PC-9 (cell line): ENCODE measurements at places on chromosomes 5 and 9.

- DNase-seq, result no peak
These were observed 369.6 kb upstream of the SEMA6A start for GRCh38 chr5:116944183-116944582.

DNA sequence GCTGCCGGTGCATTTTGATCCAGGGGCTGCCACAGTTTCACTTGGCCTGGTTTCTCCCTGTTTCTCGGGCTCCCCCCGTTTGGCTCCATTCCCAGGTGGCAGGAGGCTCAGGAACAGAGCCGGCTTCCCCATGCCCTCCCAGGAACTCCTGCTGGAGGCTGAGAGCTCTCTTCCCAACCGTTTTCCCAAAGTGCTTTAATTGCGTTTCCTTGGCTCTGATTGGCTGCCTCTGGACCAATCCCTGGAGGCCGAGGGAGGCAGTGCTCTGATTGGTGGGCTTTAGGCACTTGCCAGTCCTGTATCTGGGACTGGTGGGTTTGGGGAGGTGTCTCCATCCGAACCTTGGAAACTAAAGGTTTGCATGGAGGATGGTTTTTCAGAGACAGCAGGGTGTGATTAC, 4.9 kb downstream of the TSPAN17 start:
- no peak for DNase-seq

- DNase-seq, result no peak
These were observed 149.6 kb upstream of the C9orf72 start for GRCh38 chr9:27722866-27723265.

- DNase-seq, result no peak
These were observed 709 bp upstream of the SH3PXD2B start for GRCh38 chr5:172455087-172455381.

DNA sequence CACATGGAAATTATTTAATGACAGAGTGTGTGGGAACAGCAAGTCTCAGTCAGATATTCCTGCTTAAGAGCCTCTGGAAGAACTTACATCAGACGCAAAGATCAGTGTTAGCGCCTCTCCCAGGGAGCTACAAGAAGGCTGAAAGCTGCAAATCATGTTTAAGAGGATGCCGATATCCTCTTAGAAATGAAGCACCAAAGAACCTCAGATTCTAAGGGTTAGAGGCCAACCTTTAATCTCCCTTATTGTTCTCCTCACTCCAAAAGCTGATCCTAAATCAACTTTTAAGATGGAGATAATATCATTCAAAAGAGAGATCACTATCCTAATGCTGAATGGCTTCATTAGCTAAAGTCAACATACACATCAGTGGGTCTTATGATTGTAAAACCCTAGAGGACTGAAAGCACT, 160.6 kb downstream of the NFIB start:
- no peak for DNase-seq

- DNase-seq, result no peak
These were observed 96.5 kb downstream of the DAPK1 start for GRCh38 chr9:87594194-87594593.

DNA sequence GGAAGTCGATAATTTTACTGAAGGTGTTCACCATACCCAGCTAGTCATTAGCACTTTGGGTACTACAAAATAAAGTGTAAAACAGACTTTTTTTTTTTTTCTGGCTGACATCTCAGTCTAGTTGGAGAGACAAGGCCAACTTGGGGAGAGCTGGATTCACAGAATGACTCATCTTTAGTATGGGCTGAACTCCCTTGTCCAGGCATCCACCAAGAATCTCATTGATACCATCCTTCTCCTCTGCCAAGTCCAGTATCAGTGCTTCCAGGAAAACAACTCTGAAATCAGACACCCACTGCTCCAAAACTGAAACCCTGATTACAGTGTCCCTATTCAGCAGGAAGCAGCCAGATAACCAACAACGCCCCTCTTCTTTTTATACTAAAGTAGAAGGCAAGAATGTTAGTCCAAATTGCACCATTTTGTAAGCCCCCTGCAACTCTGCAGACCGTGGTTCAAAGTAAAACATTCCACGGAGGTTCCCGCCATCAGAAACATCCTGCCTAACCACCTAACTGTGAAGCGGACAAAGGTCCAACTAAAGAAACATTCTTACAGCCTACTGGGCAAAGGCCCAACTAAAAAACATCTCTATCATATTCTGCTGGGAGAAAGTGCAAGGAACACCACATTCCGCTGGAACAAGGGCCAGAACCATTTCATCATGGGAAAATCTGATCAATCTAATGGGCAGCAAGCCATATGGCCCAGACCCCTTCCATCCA, 728.2 kb downstream of the BRINP1 start:
- DNase-seq, result peak; percentile 48
